HCT116 (cell line): ENCODE measurements at places on chromosomes 13 and 19. TPM values are rescaled to one million over a fixed set of nuclear protein-coding genes. Genes with fewer than 3 reads are reported as not detected.

DNA sequence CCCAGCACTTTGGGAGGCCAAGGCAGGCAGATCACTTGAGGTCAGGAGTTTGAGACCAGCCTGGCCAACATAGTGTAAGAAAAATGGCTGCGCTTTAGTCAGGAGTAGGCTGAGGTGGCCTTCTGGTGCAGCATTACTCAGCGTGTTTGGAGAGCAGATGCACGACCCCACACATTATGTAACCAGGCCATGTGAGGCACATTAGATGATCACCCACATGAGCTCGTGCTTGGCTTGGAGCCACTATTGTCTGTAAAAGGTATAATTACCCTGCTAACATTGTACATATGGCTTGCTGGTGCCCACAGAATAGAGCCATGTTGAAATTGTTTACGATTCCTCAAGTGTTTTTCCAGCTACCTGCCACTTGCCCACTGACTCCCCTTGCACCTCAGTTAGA lies 24.0 kb upstream of the SCEL start:
- DNase-seq: no peak
- H3K36me3 ChIP-seq: no peaks in the 10 kb centered on the region
- peaks cover 15% of the 10 kb centered on the region for H3K4me1 ChIP-seq
- H3K27ac ChIP-seq: no peak overlapping the region
- H3K27me3 ChIP-seq: peaks cover 16% of the 10 kb centered on the region

DNA sequence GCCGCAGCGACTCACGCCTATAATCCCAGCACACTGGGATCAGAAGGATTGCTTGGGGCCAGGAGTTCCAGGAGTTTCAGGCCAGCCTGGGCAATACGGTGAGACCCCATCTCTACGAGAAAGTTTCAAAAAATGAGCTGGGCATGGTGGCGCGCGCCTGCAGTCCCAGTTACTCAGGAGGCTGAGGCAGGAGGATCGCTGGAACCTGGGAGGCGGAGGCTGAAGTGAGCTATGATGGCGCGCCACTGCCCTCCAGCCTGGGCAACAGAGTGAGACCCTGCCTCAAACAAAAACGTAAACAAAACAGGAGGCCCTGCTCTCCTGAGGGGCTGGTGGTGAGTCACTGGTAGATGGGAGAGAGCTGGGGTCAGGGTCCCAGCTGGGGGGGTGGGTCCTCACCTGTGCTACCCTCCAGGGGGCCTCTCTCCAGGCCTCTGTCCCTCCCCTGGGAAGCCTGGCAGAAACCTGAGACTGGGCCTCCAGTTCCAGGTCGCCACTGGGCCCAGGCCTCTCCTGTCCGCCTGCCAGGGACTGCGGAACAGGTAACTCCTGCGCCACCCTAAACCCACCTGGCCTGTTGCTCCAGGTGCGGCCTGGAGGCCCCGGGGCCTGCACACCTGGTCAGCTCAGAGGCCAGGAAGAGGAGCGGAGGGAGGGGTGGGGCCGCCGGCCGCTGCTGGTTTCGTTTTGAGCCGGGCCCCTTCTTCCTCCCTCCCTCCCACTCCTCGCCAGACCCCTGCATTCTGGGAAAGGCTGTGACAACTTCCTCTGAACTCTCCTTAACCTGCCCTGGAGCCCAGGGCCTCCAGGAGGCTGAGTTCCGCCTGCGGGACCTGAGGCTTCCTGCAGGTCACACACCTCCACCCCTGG lies 17.2 kb upstream of the ZBTB7A start:
- no peak overlapping the region for H3K4me3 ChIP-seq
- no peak for DNase-seq
- H3K27me3 ChIP-seq: no peaks in the 10 kb centered on the region
- H3K36me3 ChIP-seq: no peaks in the 10 kb centered on the region
- peaks cover 32% of the 10 kb centered on the region for H3K4me1 ChIP-seq
- no peak overlapping the region for H3K27ac ChIP-seq

- H3K27ac ChIP-seq: no peak overlapping the region
- H3K4me1 ChIP-seq: no peaks in the 10 kb centered on the region
- H3K36me3 ChIP-seq: no peaks in the 10 kb centered on the region
- DNase-seq: no peak
- H3K27me3 ChIP-seq: no peaks in the 10 kb centered on the region
Measured at GRCh38 chr13:98721825-98722510, 30.5 kb downstream of the SLC15A1 start.

DNA sequence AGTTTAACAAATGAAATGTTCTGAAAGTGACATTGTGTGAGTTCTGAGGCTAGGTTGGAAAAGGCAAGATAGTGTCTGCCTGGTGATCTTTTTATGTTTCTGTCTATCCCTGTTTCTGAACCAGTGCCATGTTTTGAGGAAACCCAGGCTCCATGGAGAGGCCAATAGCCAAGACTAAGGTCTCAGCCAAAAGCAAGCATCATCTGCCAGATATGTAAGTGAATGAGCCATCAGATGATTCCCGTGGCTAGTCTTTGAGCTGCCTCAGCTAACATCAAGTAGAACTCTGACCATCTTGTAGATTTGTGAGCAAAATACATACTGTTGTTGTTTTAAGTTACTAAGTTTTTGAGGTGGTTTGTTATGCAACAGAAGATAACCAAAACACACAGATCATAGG lies 19.6 kb upstream of the CCNA1 start:
- DNase-seq: no peak
- H3K27ac ChIP-seq: no peak overlapping the region
- no peaks in the 10 kb centered on the region for H3K27me3 ChIP-seq

GRCh38 chr19:35596366-35596999 lies 10.5 kb downstream of the PMIS2 start:
- DNase-seq: no peak
- H3K27ac ChIP-seq: no peak overlapping the region
- no peaks in the 10 kb centered on the region for H3K36me3 ChIP-seq
- H3K4me3 ChIP-seq: no peak overlapping the region
- peaks cover 14% of the 10 kb centered on the region for H3K4me1 ChIP-seq

DNA sequence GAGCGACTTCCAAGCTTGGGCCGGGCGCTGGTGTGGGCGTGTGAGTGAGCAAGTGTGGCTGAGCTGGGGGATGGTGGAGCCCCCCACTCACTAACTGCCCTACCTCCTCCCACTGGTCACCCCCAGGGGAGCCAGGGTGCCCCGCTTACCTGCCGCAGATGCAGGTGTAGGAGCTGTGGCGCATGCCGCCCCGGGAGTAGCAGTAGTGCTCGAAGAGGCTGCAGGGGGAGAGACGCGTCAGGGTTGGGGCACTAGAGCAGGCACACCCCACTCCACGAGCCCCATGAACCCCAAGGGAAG lies 39.9 kb downstream of the CEBPG start:
- no peaks in the 10 kb centered on the region for H3K36me3 ChIP-seq
- H3K27me3 ChIP-seq: no peaks in the 10 kb centered on the region
- peaks cover 6% of the 10 kb centered on the region; the same call in 1 of the 2 replicates for H3K4me1 ChIP-seq

DNA sequence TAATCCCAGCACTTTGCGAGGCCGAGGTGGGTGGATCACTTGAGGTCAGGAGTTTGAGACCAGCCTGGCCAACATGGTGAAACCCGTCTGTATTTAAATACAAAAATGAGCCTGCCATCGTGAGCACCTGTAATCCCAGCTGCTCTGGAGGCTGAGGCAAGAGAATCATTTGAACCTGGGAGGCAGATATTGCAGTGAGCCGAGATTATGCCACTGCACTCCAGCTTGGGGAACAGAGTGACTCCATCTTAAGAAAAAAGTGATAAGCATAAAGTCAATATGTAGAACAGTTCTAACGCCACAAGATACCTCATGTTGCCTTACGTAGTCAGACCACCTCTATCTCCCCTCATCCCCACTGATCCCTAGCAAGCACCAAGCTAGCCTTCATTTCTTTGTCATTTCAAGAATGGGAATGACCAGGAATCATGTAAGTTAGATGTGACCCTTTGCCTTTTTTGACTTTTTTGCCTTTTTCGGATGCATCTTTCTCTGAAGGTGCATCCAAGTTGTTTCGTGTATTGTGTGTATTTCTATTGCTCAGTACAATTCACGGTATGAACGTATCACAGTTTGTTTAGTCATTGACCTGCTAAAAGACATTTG lies 6.4 kb downstream of the RPL21 start:
- H3K27me3 ChIP-seq: no peaks in the 10 kb centered on the region
- DNase-seq: no peak
- no peak overlapping the region for H3K27ac ChIP-seq

DNA sequence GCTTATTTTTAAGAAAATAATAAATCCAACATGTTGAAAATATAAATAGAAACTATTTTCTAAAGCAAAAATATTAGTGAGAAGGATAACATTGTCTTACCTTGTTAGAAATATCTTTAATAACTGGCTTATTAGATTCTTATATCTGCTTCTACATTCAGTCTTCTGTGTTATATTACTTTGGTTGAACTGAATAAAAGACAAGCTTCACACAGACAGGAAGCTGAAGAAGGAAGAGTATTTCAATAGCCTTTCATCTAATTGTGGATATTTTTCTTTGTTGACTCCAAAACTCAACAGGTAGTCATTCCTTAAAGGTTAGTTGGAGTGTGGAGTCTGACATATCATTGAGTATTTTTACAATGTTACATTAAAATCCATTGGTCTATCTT lies 10.9 kb downstream of the SETDB2 start:
- DNase-seq: no peak
- H3K4me3 ChIP-seq: no peak overlapping the region
- H3K27ac ChIP-seq: no peak overlapping the region
- no peaks in the 10 kb centered on the region for H3K36me3 ChIP-seq
- H3K27me3 ChIP-seq: no peaks in the 10 kb centered on the region
- no peaks in the 10 kb centered on the region for H3K4me1 ChIP-seq

GRCh38 chr13:30581582-30581981 lies 36.1 kb upstream of the USPL1 start:
- H3K4me1 ChIP-seq: peaks cover 29% of the 10 kb centered on the region
- no peaks in the 10 kb centered on the region for H3K27me3 ChIP-seq
- H3K27ac ChIP-seq: no peak overlapping the region

GRCh38 chr13:113350065-113350937 lies 13.6 kb downstream of the GRTP1 start:
- no peaks in the 10 kb centered on the region for H3K27me3 ChIP-seq
- no peak for DNase-seq
- H3K4me1 ChIP-seq: no peaks in the 10 kb centered on the region
- no peak overlapping the region; the same call in 1 of the 2 replicates for H3K27ac ChIP-seq

GRCh38 chr13:110340812-110341444 lies 33.8 kb downstream of the COL4A2 start:
- H3K27me3 ChIP-seq: peaks cover 6% of the 10 kb centered on the region; the same call in 1 of the 2 replicates
- H3K4me3 ChIP-seq: no peak overlapping the region
- no peak overlapping the region for H3K27ac ChIP-seq

DNA sequence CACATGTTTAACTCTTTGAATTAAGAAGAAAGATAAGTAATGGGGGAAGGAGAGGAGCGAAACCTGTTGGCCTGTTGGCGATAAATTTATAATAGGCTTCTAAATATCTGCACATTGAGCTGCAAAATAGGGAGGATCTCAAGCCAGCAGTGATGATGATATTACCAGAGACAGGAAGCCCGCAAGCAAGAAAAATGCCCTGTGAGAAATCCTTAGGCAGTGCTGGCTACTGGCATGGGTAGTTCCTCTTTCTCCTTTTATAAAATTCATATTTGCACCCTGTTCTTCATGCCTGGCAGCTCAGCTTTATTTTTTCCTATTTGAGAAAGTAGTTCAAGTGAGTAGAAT lies 858 bp upstream of the USP12 start:
- H3K4me3 ChIP-seq: peak overlapping the region; percentile 86
- DNase-seq: no peak
- peak overlapping the region; percentile 60 for H3K27ac ChIP-seq
- no peaks in the 10 kb centered on the region for H3K36me3 ChIP-seq
- no peaks in the 10 kb centered on the region for H3K27me3 ChIP-seq
- H3K4me1 ChIP-seq: peaks cover 15% of the 10 kb centered on the region; the same call in 1 of the 2 replicates

- no peak overlapping the region for H3K27ac ChIP-seq
- no peak for DNase-seq
- no peak overlapping the region for H3K4me3 ChIP-seq
- H3K27me3 ChIP-seq: no peaks in the 10 kb centered on the region
- no peaks in the 10 kb centered on the region for H3K36me3 ChIP-seq
- no peaks in the 10 kb centered on the region for H3K4me1 ChIP-seq
Measured at GRCh38 chr13:21075379-21076249, 14.2 kb upstream of the LATS2 start.

GRCh38 chr13:59728896-59729545 lies 434.7 kb downstream of the DIAPH3 start:
- DNase-seq: no peak
- H3K36me3 ChIP-seq: no peaks in the 10 kb centered on the region
- H3K27me3 ChIP-seq: no peaks in the 10 kb centered on the region
- H3K4me1 ChIP-seq: no peaks in the 10 kb centered on the region

DNA sequence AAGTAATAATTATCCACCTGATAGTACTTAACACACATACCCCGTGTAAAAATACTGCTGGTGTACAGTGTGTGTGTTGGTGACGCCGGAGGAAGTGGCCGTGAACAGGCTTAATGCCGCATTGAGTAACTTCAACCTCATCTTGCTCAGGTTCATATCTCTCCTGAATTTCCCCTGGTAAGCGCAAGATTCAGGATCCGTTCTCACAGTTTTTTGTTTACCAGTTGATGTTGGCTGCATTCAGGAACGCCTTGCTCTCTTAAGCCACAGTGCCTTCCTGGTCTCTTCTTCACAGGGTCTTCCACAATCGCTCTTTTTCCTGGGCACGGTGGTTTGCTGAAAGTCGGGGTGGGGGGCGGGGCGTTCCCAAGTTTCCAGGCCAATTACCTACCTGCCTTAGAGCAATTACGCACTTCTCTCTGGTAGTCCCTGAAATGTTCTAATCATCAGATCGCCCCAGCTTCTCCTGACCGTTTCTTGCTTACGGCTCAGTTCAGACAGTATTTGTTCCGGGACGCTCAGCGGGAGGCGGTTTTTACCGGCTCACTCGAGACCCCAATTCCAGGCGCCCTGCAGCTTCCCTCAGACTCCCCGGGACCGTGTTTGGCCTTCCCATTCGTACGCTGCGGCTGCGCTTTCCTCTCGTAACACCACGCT lies 706 bp upstream of the DNAJC3 start:
- H3K27ac ChIP-seq: peak overlapping the region; percentile 86
- no peaks in the 10 kb centered on the region for H3K27me3 ChIP-seq
- peak; percentile 22 for DNase-seq
- H3K4me3 ChIP-seq: peak overlapping the region; percentile 84
- H3K4me1 ChIP-seq: peaks cover 16% of the 10 kb centered on the region
- H3K36me3 ChIP-seq: no peaks in the 10 kb centered on the region

- H3K4me3 ChIP-seq: no peak overlapping the region
- H3K27ac ChIP-seq: no peak overlapping the region
- no peak for DNase-seq
- no peaks in the 10 kb centered on the region for H3K27me3 ChIP-seq
- peaks cover 8% of the 10 kb centered on the region; the same call in 1 of the 2 replicates for H3K36me3 ChIP-seq
Measured at GRCh38 chr13:41257535-41257934, 5.8 kb downstream of the MTRF1 start.

HAUS8 gene
- 23.6 TPM for total RNA-seq

GARIN5A gene
- total RNA-seq: 12.2 TPM

PINLYP gene
- total RNA-seq: 0.17 TPM

ZNF30 gene
- 4.1 TPM for total RNA-seq

ANGPTL8 gene
- not detected for total RNA-seq
